ENCODE measurements at places on chromosomes 2 and 18.

DNA sequence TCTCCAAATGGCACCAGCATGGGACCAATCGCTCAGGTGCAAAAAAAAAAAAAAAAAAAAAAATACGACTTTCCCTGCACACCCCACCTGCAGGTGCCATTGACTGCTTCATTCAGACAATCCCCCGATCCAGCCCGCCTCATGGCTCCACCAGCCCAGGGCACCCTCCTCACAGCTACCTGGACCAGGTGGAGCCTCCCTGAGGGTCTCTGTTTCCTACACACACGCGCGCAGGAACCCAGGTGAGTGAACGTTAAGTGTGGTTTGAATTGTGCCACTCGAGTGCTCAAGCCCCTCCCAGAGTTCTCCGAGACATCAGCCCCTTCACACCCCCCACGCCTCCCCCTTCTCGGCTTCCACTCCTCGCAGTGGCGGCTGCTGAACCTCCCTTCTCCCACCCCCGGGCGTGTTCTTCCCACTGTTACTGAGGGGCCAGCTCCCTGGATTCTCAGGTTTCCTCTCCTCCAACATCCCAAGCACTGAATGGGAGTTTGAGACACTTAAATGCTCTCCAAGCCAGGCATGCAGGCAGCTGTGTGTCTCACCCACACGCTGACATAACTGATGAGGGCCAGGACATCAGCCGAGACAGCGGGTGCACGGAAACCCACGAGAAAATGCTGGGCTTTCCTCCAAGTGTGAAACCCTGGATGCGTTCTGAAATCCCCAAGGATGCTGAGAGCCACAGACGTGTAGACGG lies 88.8 kb upstream of the SNTG2 start:
- DNase-seq, result no peak

DNA sequence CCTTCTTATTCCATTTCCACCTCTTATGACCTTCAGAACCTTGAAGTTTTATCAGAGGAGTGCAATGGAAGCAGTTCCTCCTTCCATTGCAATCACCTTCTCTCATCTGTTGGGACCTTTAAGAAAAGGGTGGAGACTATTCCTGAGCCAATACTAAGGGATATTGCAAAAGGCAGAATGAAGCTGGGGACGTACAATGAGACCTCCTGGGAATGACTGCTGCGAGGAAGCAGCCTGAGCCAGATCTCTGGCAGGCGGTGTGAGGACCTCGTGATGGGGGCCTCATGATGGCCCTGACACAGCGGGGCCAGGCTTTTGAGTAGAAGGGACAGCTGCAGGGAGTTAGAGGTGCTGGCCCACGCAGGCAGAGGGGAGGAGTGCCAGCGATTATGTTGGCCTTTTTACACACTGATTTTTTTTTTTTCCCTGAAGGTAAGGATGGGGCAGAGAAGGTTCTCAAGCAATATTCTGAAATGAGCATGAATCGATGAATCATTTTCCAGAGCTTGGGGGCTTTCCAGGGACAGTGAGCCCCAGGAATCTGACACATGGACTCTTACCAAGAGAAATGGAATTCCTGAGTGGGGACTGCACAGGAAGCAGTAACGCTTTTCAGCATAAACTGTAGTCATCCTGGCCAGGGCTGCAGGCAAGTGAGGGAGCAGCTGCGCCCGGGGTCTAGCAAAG lies 40.0 kb upstream of the LAPTM4A start:
- no peak for DNase-seq

GRCh38 chr18:22689712-22690111 lies 243.4 kb upstream of the RBBP8 start:
- peak; percentile 47 for DNase-seq

DNA sequence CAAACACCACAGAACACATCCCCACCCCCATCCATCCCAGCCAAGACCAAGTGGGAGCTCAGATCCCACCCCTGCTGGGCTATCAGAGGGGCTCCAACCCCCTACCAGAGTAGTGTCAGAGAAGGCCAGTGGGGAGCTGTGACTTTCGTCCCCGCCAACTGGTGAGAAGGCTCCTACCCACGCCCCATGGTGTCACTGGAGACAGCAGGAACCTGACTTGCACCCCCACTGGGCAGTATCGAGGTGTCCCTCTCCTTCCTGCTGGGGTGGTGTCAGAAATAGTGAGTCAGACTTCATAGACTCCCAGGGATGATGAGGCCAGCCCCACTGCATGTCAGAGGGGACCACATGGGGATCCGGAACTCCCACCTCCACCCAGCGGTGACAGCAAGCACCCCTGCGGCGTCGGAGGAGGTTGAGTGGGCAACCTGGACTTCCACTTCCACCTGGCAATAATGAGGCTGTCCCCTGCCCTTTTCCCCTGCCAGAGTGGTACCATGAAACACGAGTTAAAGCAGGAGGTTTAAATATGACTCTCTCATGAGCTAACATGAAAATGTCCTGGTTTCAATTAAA lies 106.7 kb downstream of the CTIF start:
- no peak for DNase-seq
